ENCODE measurements at places on chromosomes 6 and 20.

GRCh38 chr20:34473262-34473883 is 42.8 kb upstream of the DYNLRB1 start:
- DNase-seq = no peak

GRCh38 chr6:88380083-88380482 is 213.9 kb upstream of the CNR1 start:
- no peak for DNase-seq

DNA sequence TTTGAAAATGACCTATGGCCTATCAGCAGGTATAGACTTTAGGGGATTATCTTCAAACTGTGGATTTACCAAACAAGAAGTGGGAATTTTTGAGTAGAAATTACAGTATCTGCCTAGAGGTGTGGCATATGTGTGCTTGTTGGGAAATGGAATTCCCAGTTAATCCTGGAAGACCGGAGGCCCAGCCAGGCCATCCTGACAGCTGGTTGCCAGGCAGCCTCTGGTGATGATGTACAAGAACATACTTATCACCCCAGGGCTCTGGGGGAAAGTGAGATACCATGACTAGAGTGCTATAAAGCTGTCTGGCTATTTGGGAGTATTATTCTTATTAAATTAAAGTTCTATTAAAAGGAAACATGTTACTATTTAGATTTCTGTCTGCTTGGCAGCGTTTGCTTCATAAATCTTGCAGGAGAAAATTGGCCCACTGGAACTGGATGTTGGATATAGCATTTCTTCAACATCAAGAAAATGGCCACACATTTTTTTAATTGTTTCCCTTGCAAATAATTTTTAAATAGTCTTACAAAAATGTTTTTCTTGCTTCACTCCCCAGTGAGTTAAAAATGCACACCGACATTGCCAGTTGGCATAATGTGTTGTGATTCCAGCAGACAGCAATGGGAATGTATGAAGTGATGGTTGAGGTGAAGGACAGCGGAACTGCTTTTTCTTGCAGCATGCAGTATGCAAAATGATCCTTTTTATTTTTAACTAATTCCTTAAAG is 187.8 kb downstream of the MYLK4 start:
- DNase-seq = no peak

GRCh38 chr6:149480502-149481280 is 4.1 kb downstream of the ZC3H12D start:
- DNase-seq = no peak

DNA sequence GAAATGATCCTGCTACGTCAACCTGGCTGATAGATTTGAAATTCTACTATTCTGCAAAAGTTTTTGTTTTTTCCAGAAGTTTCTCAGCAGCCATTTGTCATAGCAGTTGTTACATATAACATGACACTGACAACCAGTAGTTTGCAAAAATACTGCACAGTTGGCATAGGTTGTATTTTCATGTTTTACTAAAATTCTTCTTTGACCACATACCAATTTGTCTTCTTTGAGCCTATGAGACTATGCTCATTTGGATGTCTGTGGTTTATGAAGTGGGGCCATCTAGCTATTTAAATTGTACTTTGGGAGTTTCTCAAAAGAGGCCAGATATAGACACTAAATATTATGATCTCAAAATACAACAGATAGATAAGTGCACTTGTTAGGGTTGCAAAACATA is 104.9 kb upstream of the PREP start:
- no peak for DNase-seq

- no peak for DNase-seq
These were observed 142.5 kb upstream of the SPACA1 start for GRCh38 chr6:87905101-87905641.
